ENCODE measurements at places on chromosomes 1 and 21.

DNA sequence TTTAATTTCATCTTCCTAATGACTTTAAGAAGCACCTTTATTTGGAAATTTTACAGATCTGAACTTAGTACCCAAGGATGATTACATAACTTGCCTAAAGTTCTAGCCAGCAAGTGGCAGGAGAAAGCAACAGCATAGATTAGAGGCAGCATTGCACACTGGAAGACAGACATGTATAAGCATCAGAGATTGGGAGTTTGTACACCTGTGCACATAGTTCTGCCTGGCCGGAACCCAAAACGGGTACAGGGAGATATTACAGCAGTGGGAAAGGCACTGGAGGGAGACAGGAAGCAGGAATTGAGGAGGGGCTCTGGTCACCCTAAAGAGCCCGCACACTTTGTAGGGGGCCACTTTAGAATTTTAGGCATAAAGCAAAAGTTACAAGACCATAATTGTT, 19.3 kb downstream of the GBP6 start:
- DNase-seq: no peak

GRCh38 chr1:30648408-30649000, 74.9 kb downstream of the MATN1 start:
- no peak for DNase-seq

DNA sequence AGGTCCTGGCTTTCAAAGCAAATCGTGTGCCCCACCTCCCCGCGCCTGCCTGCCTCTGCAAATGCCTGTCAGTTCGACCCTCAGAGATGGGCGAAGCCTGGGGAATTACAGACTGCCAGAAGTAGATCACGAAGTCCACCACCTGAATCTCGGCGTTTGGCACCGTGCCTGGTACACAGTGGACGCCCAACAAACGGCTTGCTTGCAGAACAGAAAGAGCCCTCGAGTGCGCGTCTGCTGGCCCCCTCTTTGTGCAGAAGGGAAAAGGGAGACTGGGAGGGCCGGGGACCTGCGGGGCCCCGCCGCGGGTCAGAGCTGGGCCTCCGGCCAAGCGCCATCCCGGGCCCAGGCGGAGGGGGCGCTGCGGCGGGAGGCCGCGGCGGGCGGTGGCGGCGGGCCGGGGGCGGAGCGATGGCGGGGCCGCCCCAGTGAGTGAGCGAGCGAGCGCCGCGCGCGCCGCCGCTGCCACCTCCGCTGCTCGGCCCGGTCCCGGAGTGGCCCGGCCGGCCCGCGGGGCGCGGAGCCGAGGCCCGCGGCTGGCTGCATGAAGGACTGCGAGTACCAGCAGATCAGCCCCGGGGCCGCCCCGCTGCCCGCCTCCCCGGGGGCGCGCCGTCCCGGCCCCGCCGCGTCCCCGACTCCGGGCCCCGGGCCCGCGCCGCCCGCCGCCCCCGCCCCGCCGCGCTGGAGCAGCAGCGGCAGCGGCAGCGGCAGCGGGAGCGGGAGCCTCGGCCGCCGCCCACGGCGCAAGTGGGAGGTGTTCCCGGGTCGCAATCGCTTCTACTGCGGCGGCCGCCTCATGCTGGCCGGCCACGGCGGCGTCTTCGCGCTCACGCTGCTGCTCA, at the start of gene ZDHHC18:
Gene ZDHHC18 (plus strand): TSS at position 428 of the 845 bp plus-strand sequence. CDS start 117 bp downstream, at position 545.
- peak; percentile 49 for DNase-seq

- DNase-seq: no peak
These were observed 82.3 kb downstream of the PLPP3 start for GRCh38 chr1:56496821-56497772.

GRCh38 chr1:109535971-109536491, 3.6 kb upstream of the GPR61 start:
- DNase-seq: no peak

- DNase-seq: no peak
These were observed 136.6 kb downstream of the SYF2 start for GRCh38 chr1:25095635-25096200.

DNA sequence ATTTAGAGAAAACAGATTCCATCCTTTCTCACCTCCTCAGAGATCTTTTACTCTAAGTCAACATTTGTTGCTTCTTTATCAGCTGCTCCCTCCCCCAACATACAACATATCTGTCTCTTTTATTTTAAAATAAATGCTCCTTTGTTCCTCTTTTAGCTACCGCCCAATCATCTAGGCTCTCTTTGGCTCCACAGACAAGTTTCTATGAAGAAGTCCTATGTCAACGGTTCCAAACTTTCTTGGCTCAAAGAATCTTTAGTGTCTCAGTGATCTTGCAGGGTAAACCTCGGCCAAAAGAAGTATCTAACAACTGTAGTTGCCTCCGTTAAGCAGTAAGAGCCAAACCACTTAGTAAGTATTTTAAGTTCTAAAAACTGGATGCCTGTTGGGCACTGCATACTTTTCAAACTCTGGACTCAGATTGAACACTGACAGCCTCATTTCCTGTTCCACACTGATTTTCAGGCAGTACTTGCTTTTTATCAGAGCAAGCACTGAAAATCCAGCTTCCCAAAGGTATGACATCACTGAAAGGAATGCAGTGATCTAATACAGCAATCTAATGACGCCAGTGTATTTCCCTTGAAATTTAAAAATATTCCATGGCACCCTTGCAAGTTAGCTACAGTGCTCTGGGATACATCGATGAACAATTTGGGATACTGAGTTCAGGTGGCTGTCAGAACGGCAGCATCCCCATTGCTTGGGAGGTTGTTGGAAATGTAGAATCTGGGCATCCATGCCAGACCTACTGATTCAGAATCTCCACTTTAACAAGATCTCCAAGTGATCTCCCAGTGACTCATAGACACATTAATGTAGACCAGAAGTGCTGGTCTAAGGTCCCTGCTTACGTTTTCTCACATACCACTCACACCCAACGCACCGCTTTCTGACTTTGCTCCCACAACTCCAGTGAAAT, 26.8 kb downstream of the EGLN1 start:
- peak; percentile 94 for DNase-seq

GRCh38 chr1:48571303-48571987, 99.4 kb upstream of the SPATA6 start:
- DNase-seq: no peak

GRCh38 chr1:235052067-235053008, 76.3 kb downstream of the TOMM20 start:
- peak; percentile 37 for DNase-seq

- no peak for DNase-seq
These were observed 163.3 kb downstream of the RHOU start for GRCh38 chr1:228898582-228898992.

DNA sequence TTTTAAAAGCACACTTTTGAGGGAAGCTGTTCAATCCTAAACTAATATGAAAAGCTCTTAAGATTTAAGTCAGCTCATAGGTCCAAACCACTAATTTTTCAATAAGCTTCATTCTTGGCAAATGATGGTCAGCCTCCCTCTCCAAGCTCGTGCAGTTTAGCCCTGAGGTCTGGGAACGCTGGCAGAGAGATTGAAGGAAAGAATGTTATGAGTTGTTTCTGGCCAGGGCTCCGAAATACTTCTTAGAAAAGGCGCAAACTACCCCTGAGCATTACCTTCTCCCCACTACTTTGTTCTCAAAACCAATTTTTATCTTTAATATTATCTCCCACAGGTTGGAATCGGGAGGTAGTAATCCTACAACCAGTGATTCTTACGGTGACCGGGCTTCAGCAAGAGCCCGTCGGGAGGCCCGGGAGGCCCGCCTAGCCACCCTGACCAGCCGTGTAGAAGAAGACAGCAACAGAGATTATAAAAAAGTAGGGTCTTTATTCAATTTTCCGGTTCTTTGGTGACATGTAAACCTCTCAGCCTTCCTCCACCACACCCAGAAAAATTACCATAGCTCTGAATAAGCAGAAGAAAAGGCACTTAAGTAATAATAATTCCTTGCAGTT, 147.7 kb downstream of the SYT2 start:
- peak; percentile 33 for DNase-seq

- DNase-seq: peak; percentile 10
These were observed 13.7 kb downstream of the CD2 start for GRCh38 chr1:116767782-116768382.

- no peak for DNase-seq
These were observed 5.3 kb downstream of the COL18A1 start for GRCh38 chr21:45410151-45410864.

DNA sequence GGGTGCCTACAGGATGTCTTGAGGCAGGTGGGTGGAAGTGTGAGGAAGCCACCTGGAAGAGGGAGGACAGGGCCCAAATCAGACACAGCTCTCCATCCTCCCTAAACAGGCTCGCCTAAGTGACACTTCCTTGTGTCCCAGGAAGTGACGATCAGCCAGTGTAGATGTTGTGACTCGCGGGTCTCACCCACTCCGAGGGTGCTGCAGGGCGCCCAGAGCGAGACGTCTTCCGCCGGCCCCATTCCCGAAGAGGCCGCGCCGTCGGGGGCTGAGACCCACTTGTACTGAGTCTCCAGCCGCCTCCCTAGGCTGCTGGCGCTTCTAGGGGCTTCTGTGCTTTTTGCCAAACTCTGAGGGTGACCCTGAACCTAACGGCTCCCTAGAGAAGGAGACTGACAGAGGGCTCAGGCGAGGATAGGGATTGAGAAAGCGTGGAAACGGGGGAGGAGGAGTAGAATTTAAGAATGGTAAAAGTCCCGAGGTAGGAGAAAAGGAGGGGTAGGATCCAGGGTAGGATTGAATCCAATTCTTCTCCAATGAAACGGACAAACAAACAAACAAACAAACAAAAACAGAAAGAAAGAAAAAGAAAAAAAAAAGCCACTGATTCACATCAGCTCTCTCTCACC, 543 bp upstream of the MARK1 start:
- DNase-seq: no peak

GRCh38 chr1:61116421-61116820, 34.1 kb downstream of the NFIA start:
- DNase-seq: no peak

DNA sequence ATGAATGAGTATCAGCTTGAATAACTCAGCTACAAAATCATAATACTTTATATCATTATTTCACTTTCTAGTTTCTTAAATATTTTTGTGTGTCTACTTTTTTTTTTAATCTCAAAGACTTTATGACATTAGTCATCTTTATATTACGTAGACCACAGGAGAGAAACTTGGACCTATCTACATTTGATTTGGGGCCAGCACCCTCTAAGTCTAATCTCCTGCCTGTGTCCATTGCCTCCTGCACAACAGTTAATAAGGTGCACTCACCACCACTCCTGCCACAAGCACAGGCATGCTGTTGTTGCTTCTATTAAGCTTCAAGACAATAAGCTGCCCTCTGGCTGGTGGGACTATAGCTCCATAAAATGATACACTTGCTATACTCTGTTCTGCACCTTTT, 70.4 kb downstream of the DIRAS3 start:
- DNase-seq: no peak

DNA sequence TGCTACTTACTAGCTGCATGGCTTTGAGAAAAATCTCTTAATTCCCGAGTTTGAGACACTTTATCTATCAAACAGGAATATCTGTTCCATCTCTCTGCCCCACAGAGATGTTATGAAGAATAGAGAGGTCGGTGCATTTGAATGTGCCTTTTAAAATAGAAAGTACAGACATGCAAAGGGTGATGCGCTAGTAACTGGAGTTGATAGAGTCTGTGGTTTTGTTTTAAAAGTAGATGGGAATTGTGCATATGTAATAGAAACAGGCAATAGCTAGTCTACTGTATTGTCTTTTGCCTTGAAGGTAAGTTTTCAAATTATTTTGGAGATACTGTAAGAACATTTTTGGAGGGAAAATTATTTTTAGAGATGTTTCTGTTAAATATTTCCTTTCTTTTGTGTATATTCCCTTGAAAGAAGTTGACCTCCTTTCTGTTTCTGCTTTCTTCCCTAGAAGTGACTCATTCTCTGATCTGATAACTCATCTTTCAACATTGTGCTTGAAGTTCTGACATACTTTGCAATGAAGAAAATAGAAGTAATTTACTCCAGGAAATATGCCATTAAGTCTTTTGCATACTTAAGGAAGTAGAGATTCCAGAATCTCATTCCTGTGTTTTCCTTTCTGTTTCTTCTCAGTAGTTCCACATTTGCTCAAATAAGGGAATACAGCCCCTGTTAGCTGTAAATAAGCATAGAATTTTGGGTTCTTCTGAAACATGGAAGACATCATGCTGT, 151.6 kb downstream of the SDCCAG8 start:
- peak; percentile 72 for DNase-seq

DNA sequence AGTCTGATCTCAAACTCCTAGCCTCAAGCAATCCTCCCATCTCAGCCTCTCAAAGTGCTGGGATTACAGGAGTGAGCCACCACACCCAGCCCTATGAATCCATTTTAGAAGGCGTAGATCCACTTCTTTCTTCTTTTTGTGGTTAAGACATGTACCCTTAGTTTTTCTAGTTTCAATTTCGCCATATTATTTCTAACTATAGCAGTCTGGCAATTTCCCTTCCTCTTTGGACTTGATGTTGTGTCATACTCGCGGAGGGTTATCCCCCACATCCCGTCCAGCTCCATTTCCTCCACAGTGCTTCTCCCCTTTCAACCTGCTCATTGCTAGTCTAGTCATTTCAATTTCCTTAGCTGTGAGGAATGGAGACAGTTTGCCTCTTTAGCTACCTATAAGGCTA, 5.2 kb upstream of the LRRC8D start:
- DNase-seq: no peak

- no peak for DNase-seq
These were observed 25.4 kb upstream of the ARTN start for GRCh38 chr1:43908226-43908625.

DNA sequence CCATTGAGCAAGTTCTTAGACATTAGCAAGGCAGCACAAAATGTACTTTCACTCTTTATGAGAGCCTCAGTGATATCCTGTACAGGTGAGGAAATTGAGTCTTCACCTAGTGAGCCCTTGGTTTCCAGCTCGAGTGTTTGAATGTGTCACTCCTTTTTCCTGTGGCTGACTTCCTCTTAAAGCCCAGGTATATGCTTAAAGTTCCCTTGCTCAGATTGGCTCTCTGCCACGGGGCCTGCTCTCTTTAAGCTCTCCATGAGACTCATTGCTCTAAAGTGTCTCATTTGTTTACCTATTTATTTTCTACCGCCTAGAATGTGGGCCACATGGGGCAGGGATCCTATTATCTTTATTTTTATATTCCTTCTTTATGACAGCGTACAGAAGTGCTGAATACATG, 324.9 kb downstream of the SIPA1L2 start:
- DNase-seq: no peak

DNA sequence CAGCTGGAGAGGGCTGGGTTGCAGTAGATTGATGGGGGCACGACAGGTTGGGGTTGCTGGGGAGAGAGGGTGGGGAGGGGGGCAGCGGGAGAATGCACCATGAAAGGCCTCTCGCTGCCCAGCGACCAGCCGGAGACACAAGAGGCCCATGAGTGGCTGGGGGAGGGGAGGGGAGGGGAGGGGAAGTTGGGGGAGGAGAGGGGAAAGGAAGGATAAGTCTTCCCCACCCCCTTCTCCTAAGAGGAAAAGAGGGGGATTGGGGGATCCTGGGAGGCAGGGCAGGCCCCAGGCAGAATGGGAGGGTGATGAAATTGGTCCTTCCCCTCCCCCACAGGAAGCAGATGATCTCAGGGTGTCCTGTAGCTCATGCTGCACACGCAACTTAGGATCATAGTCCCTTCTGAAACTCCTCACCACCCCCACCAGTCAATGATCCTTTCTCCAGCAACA, 45.7 kb downstream of the PAX7 start:
- peak; percentile 14 for DNase-seq

- peak; percentile 39 for DNase-seq
These were observed 114.1 kb downstream of the LHX4 start for GRCh38 chr1:180343921-180344769.
